A549 treated with AZD2906 at 1 μM for 4 hours (cell line): ENCODE measurements at places on chromosomes 5 and 9. TPM values are rescaled to one million over a fixed set of nuclear protein-coding genes. Genes with fewer than 3 reads are reported as not detected.

FOXD4L6 gene
- 0.06 to 0.09 TPM in 2 of 5 replicates, not detected in the others for total RNA-seq

HMMR gene
- 19.7 to 28.1 TPM (median 22.9 TPM) in 5 replicates for total RNA-seq

CNTNAP3 gene
- 8.0 to 10.7 TPM (median 8.8 TPM) in 5 replicates for total RNA-seq

EGFLAM gene
- 0.21 to 0.39 TPM (median 0.23 TPM) in 5 replicates for total RNA-seq

FTMT gene
- not detected in 5 replicates for total RNA-seq

NREP gene
- 1.9 to 3.9 TPM (median 3.8 TPM) in 5 replicates for total RNA-seq

WHRN gene
- total RNA-seq = 5.6 to 7.9 TPM (median 7.8 TPM) in 5 replicates

ZNF484 gene
- 1.9 to 3.1 TPM (median 2.1 TPM) in 5 replicates for total RNA-seq

SLC1A3 gene
- 0.03 to 0.21 TPM (median 0.07 TPM) in 5 replicates for total RNA-seq

LHX2 gene
- 3.8 to 4.4 TPM (median 4.1 TPM) in 5 replicates for total RNA-seq

EDIL3 gene
- 0.08 to 0.21 TPM (median 0.12 TPM) in 5 replicates for total RNA-seq

GLDC gene
- 10.7 to 13.9 TPM (median 12.2 TPM) in 5 replicates for total RNA-seq

HTR1A gene
- total RNA-seq = not detected in 5 replicates

GRIA1 gene
- total RNA-seq = not detected in 5 replicates

FXN gene
- total RNA-seq = 22.2 to 25.9 TPM (median 25.5 TPM) in 5 replicates

TCOF1 gene
- 67.4 to 79.8 TPM (median 72.7 TPM) in 5 replicates for total RNA-seq

SPAAR gene
- 0.05 to 0.09 TPM (median 0.06 TPM) in 4 of 5 replicates, not detected in the other for total RNA-seq

CDO1 gene
- not detected in 5 replicates for total RNA-seq

PKN3 gene
- total RNA-seq = 13.1 to 18.5 TPM (median 16.8 TPM) in 5 replicates

IFNE gene
- 0.41 to 1.1 TPM (median 0.72 TPM) in 5 replicates for total RNA-seq

PLAC8L1 gene
- 0.14 to 0.30 TPM in 2 of 5 replicates, not detected in the others for total RNA-seq

GSN gene
- total RNA-seq = 81.3 to 97.6 TPM (median 89.3 TPM) in 5 replicates

PCDHGB7 gene
- total RNA-seq = 0.03 to 0.13 TPM (median 0.07 TPM) in 3 of 5 replicates, not detected in the others

PHYHD1 gene
- 0.20 to 0.33 TPM (median 0.25 TPM) in 5 replicates for total RNA-seq

CARD9 gene
- 0.45 to 2.1 TPM (median 1.1 TPM) in 5 replicates for total RNA-seq

AMBP gene
- total RNA-seq = 7.0 to 9.8 TPM (median 7.6 TPM) in 5 replicates

SUSD3 gene
- total RNA-seq = 0.62 to 1.5 TPM (median 0.88 TPM) in 5 replicates

BTNL3 gene
- not detected in 5 replicates for total RNA-seq

GFI1B gene
- total RNA-seq = 0.07 to 0.11 TPM (median 0.10 TPM) in 4 of 5 replicates, not detected in the other

RPS23 gene
- 3,345 to 5,005 TPM (median 3,475 TPM) in 5 replicates for total RNA-seq

ZNF608 gene
- total RNA-seq = 0.81 to 1.4 TPM (median 0.88 TPM) in 5 replicates

DIPK1B gene
- 6.1 to 9.8 TPM (median 9.3 TPM) in 5 replicates for total RNA-seq

FGF18 gene
- total RNA-seq = 2.2 to 4.0 TPM (median 3.2 TPM) in 5 replicates

PRDM9 gene
- 0.02 TPM in 1 of 5 replicates, not detected in the others for total RNA-seq

DNAJC18 gene
- 5.8 to 8.8 TPM (median 7.1 TPM) in 5 replicates for total RNA-seq

FCN2 gene
- total RNA-seq = not detected in 5 replicates

PCDHB3 gene
- total RNA-seq = 0.02 to 0.03 TPM (median 0.02 TPM) in 3 of 5 replicates, not detected in the others

LHX3 gene
- 0.07 to 0.08 TPM (median 0.08 TPM) in 4 of 5 replicates, not detected in the other for total RNA-seq

SCGB3A2 gene
- not detected in 5 replicates for total RNA-seq

SPATA6L gene
- 1.2 to 2.3 TPM (median 1.6 TPM) in 5 replicates for total RNA-seq

AIF1L gene
- 1.8 to 2.0 TPM (median 2.0 TPM) in 5 replicates for total RNA-seq

NR5A1 gene
- total RNA-seq = 0.07 to 0.20 TPM (median 0.17 TPM) in 5 replicates

SLC6A18 gene
- 0.24 TPM in 1 of 5 replicates, not detected in the others for total RNA-seq

PHF24 gene
- total RNA-seq = 0.07 to 0.19 TPM (median 0.13 TPM) in 5 replicates

MZB1 gene
- total RNA-seq = 0.07 to 0.11 TPM (median 0.09 TPM) in 3 of 5 replicates, not detected in the others

PCDHA1 gene
- total RNA-seq = 0.14 to 0.26 TPM (median 0.22 TPM) in 5 replicates

LRRC19 gene
- total RNA-seq = not detected in 5 replicates
